ENCODE measurements at places on chromosomes 1 and 21. TPM values are rescaled to one million over a fixed set of nuclear protein-coding genes. Genes with fewer than 3 reads are reported as not detected.

The OR14K1 gene
- total RNA-seq, result not detected

The IQCC gene
- total RNA-seq, result 2.7 TPM

The WDR64 gene
- total RNA-seq, result not detected

The ACTL8 gene
- total RNA-seq, result not detected

The NBPF6 gene
- total RNA-seq, result not detected

The USH2A gene
- 0.10 TPM for total RNA-seq

The NBPF12 gene
- total RNA-seq, result 16.2 TPM

The VANGL1 gene
- total RNA-seq, result 8.4 TPM

The MPZ gene
- 67.9 TPM for total RNA-seq

The NRAS gene
- total RNA-seq, result 42.4 TPM

The CR2 gene
- total RNA-seq, result not detected

The OR2M3 gene
- not detected for total RNA-seq

The ACTA1 gene
- total RNA-seq, result 4,424 TPM

The LORICRIN gene
- not detected for total RNA-seq

The MGST3 gene
- total RNA-seq, result 212 TPM

The KRTCAP2 gene
- 29.6 TPM for total RNA-seq

The TMEM82 gene
- not detected for total RNA-seq

The BCAR3 gene
- 22.7 TPM for total RNA-seq

The FUCA1 gene
- 21.4 TPM for total RNA-seq

The MMP23B gene
- total RNA-seq, result 18.1 TPM

The EFNA4 gene
- 5.0 TPM for total RNA-seq

All from tongue (tissue), 3 donors.